Activated naive CD4-positive, alpha-beta T cell treated with anti-CD3 and anti-CD28 coated beads, Interleukin-2, amount 10 ng/mL, durations not matched to agents 7 days and 5 days (primary cell): ENCODE measurements at places on chromosomes 3 and 15.

DNA sequence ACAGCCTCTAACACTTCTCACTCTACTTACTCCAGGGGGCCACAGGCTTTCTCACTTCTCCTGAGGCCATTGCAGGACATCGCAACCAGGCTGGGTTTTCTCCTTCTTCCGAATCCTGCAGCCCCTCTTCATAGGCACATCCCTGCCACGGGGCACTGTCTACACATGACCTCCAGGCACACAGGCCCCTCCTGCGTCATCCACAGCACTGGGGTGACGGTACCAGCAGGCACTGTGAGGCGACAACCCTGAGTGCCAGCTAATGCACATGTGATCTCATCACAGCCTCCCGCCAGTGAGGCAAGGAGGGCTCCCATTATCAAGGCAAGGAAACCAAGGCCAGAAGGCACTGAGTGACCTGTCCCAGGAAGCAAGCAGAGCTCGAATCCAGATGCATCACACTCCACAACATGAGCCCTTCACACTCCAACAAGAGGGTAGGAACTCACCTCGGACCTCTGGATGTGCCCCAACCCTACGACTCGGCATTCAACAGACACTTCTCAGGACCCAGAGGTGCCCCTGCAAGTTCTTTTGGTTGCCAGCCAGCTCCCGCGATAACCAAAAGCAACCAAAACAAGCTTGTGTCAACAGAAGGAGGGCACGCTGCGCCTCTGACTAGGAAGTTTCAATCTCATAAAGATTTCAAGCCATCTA is 16.7 kb downstream of the FAM174B start:
- DNase-seq: no peak

- no peak for DNase-seq
These were observed 1.1 kb downstream of the HYAL3 start for GRCh38 chr3:50297896-50298725.

- DNase-seq: no peak
These were observed 470.2 kb upstream of the TPRG1 start for GRCh38 chr3:188701485-188701969.

GRCh38 chr3:112187300-112187699 is 54.3 kb upstream of the GCSAM start:
- DNase-seq: no peak

GRCh38 chr3:118476885-118477618 is 557.6 kb downstream of the IGSF11 start:
- DNase-seq: no peak

DNA sequence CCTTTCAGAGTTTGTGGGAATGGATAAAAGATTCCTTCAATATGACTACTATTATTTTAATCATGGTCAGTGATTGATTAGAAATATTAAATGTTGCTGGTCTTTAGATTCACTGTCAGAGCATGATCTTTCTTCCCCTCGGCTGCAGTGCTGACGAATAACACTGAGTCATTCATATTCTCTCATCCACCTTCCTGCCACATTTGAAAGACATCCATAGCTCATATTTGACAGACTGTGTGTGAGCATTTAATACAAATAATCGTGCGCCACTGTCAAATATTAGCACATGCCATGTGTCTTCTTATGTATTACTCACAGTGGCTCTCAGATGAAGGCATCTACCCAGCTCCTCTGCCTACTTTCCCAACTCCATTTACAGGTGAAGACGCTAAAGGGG is 476.5 kb upstream of the TPRG1 start:
- DNase-seq: no peak

GRCh38 chr15:101551696-101552591 is 62.4 kb upstream of the PCSK6 start:
- DNase-seq: no peak

- no peak for DNase-seq
These were observed 288.7 kb downstream of the WDR72 start for GRCh38 chr15:53470743-53471142.

DNA sequence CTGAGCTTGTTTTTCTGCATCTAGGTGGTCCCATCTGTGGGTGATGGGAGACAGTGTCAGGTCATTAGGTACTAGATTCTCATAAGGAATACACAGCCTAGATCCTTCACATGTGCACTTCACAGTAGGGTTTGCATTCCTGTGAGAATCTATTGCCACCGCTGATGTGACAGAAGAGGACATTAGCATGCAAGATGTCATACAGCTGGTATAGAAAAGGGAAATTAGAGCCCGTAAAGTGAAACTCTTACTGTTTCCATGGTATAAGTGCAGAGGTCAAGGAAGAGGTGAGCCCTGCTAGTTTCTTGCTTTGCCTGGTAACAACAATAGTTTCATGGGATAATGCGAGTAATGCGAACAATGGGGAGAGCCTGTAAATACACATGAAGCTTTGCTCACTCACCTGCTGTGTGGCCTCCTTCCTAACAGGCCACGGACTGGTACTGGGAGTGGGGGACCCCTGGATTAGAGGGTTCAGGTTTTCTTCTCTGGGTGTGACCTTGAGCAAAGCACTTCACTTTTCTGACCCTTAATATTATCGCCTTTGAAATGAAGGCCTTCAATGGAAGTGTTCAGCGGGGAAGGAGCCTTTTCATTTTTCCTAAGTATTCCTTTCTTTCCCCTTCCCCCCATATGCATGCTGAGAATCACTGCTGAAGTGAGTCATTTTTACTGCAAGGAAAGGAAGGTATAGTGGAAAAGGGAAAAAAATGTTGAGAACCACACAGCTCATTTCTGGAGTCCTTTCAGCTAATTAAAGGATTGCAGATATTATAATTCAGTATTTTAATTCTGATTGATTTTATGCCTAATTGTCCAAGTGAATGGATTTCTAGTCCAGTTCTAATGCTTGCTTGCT is 286.4 kb downstream of the UBE2E2 start:
- no peak for DNase-seq

DNA sequence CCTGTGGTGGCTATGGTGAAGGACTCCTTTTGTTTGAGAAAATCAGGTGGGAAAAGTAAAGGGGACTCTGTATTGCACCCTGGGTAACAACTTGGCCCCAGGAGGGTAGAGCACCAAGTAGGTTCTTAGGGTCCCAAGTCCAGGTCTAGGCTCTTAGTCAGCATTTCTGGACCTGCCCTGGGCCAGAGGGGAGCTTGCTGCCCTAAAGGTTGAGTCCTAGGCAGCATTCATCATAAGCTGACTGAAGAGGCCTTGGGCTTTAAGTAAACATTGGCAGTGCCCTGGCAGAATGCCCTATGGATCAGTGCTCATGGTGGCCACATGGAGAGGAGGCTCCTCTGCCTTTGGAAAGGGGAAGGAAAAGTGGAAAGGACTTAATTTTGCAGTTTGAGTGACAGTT is 268.5 kb upstream of the CTNNB1 start:
- DNase-seq: no peak

- peak; percentile 73 for DNase-seq
These were observed at the start of gene DIS3L for GRCh38 chr15:66293419-66294156. Gene DIS3L (plus strand): TSS chr15:66293568. CDS start chr15:66293597, 29 bp downstream.

- no peak for DNase-seq
These were observed 62.3 kb downstream of the MEX3B start for GRCh38 chr15:81983497-81983896.

- DNase-seq: no peak
These were observed 56.1 kb upstream of the TRPM1 start for GRCh38 chr15:31157644-31158069.

DNA sequence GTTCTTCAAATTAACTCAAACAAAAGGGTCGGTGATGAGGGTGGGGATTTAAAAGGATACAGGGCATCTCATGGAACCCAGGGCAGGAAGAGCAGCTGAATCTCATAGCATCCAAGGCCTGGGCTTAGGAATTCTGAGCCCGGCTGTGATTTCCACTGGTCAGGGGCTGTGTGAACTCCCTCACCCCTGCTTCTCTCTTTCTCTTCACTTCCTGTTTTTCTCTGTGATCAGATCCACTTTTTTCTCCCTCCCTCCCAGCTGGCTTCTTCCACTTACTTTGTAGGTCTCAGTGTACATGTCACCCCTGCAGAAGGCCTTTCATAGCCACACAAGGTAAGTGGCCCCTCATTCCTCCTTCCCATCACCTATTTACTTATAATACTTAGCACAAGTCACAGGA is 68.2 kb upstream of the CORO2B start:
- DNase-seq: no peak

DNA sequence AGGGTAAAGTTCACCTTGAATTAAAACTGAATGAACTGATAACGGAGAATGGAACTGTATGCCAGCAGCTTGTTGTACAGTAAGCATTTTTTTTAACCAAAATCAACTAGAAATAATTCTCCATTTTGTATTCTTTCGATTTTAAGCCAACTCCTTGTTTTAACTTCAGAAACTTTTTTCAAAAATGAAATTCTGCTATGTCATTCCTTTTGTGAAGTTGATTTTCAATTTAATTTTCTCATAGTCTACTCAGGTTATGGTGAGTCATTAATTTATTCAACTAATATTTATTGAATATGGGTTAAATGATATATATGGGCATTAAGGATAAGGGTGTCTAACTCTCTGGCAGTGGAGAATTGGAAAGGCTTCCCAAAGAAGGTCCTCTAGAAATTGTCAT is 53.7 kb downstream of the RASA2 start:
- no peak for DNase-seq

DNA sequence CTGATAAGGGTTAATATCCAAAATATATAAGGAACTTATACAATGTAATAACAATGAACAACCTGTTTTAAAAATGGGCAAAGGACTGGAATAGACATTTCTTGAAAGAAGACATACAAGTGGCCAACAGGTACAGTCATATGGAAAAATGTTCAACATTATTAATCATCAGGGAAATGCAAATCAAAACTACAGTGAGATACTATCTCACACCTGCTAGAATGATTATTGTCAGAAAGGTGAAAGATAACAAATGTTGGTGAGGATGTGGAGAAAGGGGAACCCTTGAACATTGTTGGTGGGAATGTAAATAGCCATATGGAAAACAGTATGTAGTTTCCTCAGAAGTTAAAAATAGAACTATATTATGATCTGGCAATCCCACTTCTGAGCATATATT is 20.4 kb downstream of the GOLM2 start:
- DNase-seq: no peak

DNA sequence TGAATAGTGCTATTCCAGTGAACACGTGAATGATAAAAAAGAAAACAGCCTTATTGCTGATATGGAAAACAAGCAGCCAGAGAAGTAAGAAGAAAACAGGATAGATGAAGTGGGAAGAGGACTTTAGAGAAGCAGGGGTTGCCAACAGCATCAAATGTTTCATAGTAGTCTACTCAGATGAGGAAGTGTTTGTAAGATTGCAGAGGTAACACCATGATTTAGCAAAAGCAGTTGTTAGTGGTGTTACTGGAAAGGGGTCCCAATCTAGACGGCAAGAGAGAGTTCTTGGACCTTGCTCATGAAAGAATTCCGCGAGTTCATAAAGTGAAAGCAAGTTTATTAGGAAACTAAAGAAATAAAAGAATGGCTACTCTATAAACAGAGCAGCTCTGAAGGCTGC is 108.8 kb upstream of the MCTP2 start:
- DNase-seq: no peak

GRCh38 chr3:31622636-31623288 is 90.0 kb downstream of the STT3B start:
- DNase-seq: no peak

DNA sequence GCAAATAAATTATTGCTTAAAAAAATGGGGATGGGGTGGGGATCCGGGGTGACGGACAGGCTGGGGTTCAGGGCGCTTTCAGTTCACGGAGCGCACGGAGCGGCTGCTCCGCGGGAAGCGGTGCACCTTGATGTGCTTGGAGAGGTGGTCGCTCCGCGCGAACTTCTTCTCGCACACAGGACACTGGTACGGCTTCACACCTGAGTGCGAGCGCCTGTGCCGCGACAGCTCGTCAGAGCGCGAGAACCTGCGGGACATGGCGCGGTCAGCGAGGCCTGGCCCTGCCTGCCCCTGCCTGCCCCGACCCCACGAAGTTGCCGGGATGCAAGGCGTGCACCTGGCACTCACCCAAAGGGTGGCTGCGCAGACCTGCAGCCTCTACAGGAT is 13.6 kb downstream of the KLF15 start:
- no peak for DNase-seq

- DNase-seq: no peak
These were observed 151.9 kb downstream of the ADAMTS17 start for GRCh38 chr15:100189849-100190248.

DNA sequence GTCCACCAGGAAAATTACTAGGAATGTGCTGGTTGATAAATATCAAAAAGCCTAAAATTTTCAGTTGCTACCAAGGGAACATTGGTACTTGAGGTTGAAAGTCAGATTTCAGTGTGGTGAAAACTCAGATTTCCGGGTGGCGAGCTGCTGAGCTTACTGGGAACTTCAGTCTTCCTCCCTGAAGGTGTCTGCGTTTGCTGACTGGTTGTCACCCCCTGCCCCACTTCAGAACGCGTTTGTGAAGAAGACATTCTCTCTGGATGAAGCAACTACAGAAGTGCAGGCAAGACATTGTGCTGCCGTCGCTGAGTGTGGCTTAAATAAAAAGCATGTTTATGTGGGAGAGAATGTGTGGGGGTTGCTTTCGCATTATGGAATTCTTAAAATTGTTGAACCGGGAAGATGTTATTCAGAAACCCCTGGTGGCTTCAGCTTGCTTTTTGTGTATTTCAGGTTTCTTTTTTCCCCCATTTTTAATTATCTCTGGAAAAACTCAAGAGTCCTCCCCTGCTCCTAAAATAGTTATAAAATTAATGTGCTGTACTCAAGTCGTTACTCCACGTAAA is 7.1 kb downstream of the FAM81A start:
- DNase-seq: no peak

- no peak for DNase-seq
These were observed 30.1 kb downstream of the DIS3L start for GRCh38 chr15:66323312-66323928.

DNA sequence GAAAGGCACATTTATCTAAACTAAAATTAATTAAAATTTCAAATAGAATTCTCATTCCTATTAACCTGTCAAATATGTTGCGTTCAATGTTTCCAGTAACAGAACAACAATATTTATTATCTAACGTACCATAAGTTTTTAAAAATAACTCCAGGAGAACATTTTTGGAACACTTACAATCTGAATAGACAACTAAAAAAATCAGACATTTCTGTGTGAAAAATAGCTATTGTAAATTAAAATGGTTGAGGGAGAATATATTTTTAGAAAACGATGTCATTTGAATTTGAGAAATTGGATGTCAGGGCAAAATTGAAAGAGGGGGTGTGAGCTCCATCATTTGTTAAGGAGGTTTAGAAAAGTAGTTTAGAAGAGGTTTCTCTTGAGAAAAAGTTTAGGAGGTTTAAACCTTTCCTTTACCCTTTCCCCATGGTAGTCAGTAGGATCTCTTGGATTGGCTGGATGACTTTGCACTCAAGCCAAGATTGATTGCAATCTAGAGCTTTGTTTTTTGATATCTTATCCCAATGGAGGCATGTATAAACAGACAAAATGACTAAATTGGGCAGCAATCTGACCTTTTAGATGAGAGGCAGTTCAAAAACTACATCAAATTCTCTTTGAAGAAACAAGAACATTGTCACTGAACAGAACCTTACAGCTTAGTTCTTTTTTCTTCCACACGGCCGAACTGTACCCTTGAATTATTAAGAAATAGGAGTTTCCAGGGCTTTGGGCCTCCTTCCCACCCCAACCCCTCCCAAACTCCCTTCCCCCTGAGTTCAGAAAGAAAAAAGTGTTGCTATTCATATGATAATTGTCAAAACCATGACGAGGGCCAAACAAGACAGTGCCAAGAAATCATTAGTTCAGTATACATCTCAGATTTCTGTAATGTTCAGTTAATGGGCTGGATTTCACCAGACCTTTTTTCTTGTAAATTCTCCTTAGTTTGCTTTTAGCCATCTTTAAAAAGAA is 79.7 kb upstream of the CDIN1 start:
- DNase-seq: no peak

GRCh38 chr3:78632925-78633553 is 1134.8 kb downstream of the ROBO1 start:
- no peak for DNase-seq
